Activated T-cell treated with anti-CD3 and anti-CD28 coated beads for 4 hours (primary cell): ENCODE measurements at places on chromosomes 16 and 17.

GRCh38 chr17:82961366-82962162 is 117.8 kb upstream of the METRNL start:
- no peak for DNase-seq

GRCh38 chr17:13647543-13648021 is 45.9 kb upstream of the HS3ST3A1 start:
- no peak for DNase-seq

DNA sequence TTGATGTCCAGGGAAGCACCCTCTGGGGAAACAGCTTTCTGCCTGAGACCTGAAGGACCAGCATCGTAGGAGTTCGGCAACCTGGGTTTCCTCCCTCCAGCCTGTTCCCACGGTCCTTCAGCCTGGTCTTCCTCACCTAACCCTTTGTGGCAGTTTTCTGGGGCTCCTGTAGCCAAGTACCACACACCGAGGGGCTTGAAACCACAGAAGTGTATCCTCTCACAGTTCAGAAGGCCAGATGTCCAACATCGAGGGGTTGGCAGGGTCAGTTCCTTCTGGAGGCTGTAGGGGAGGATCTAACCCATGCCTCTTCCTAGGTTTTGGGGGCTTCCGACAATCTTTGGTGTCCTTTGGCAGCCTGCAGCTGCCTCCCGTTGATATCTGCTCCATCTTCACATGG is 381.0 kb upstream of the TNRC6C start:
- DNase-seq: no peak

GRCh38 chr17:2982854-2983253 is 80.6 kb downstream of the OR1D5 start:
- no peak for DNase-seq

- no peak for DNase-seq
Observed at GRCh38 chr16:3085868-3086595, 13.1 kb downstream of the ZSCAN10 start.

GRCh38 chr17:37507111-37507510 is 17.4 kb downstream of the DUSP14 start:
- DNase-seq: no peak

- no peak for DNase-seq
Observed at GRCh38 chr17:42751628-42752027, 6.8 kb upstream of the EZH1 start.

GRCh38 chr16:21283521-21284289 is 5.6 kb upstream of the CRYM start:
- DNase-seq: no peak

DNA sequence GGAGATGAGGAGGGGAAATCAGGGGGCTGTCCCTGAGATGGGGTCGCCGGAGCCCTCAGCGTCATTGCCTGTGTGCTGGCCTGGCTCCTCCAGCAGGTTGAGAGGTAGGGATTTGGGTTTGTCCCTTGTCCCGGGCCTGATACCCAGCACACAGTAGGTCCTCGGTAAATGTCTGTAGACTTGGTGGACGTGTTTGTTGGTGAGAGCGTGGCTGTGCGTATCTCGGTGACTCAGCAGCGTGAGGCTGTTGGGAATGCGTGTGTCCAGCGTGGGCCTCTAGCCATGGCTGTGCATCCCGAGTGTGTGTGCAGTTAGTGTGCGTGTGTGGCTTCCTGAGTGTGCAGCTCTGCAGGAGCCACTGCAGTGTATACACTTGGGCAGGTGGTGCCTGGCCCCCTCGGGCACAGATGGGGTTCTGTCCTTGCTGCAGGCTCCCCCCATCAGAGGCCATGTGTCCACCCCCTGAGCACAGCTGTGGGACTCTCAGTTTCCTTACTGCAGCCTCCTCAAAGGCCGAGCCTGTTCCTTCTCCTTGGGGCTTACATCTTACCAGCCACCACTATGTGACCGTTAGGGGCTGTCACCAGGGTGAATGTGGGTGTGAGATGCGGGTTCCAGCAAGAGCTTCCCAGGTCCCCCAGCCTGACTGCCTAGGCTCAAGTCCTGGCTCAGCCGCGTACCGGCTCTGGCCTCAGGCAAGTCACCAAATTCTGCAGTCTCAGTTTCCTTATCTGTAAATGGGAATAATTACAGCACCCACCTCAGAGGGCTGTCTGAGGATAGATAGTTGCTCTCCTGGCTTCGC is 5.7 kb downstream of the NECAB2 start:
- DNase-seq: no peak

DNA sequence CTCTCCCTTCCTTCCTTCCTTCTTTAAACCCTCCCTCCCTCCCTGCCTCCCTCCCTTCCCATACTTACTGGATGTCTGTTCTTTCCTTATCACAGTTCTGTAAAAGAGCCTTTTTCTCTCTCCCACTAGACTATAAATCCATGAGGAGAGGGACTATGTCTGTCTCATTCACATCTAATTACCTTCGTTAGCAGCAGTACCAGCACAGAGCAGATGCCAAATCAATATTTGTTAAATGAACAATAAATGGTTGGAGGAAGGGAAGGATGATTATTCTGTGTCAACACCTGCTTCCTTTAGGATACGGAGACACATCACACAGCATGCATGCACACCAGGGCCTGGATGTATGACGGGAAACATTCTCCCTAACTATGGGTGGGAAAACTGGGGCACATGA is 94.2 kb downstream of the DNAH3 start:
- DNase-seq: no peak

DNA sequence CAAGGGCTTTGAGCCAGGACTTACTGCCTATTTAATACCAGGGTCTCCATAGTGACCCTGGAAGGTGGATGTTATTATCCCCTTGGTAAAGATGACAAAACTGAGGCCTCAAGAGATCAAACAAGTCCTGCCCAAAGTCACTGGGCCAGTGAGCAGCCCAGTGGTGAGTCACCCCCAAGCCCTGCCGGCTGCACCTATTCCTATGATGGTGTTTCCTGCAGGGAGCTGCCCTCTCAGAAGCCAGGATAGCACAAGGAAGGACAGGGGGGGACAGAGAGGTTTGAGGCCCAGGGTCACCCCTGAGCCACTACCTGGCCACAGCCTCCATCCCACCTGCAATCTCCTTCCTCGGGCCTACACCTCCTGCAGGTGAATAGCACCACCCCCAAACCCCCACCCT is 90.9 kb downstream of the SDK2 start:
- no peak for DNase-seq

DNA sequence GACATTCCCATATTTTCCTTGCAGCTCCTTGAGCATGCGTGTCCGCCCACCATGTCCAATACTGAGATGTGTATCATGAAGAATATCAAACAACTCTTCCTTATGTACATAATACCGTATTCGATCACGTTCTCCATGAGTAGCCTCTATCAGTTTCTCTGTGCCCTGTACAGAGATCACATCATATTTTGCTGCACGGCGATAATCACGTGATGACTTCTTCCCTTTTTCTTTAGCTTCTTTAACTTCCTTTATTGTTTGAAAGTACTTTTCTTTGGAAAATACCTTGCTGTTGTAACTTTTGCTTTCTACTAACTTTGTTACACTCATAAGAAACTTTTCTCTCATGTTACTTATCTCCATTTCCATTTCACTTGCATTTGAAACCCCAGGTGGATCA is 6.6 kb downstream of the KRABD2 start:
- no peak for DNase-seq

GRCh38 chr17:61251939-61252865 is 147.4 kb upstream of the TBX2 start:
- DNase-seq: peak; percentile 0

DNA sequence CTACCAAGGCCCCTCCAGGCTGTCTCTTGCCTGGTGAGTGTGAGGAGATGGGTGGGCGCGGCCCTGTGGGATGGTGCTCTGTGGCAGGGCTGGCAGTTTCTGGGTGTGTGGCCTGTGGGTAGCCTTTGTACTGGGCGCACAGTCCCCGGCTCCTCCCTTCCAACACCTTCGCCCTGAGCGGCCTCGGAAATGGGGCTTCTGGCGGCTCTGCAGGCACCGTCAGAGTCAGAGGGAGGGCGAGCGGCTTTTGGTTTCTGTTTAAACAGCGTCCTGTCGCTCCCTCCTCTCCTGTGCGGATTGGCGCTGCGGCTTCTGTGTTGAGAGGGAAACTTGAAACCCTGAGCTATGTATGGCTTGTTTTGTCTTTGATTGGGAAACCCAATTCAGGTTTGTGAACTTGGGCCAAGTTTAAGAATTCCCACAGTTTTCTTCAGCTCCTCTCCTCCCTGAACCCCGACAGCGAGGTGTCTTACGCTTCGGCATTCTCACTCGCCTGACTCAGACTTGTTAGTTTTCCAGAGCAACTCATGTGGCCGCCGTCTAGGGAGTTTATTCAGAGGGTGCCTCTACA is 8.3 kb upstream of the ZNF750 start:
- DNase-seq: no peak

DNA sequence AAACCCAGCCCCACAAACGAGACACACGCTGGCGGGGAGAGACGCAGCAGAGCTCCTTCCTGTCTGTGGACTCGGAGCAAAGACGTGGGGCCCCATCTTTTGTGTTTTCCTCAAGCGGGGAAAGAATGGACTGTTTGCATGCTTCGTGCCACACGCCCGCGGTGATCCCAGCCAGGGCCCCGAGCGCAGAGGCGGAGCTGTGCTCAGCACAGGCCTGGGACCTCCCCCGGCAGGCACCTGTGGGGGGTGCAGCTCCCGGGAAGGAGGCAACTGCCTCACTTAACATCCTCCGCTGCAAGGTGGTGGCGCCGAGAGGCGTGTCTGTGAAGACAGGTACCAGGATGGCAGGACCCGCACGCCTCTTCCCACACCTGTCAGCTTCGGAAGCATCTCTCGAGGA is 19.1 kb downstream of the TRARG1 start:
- peak; percentile 37 for DNase-seq

DNA sequence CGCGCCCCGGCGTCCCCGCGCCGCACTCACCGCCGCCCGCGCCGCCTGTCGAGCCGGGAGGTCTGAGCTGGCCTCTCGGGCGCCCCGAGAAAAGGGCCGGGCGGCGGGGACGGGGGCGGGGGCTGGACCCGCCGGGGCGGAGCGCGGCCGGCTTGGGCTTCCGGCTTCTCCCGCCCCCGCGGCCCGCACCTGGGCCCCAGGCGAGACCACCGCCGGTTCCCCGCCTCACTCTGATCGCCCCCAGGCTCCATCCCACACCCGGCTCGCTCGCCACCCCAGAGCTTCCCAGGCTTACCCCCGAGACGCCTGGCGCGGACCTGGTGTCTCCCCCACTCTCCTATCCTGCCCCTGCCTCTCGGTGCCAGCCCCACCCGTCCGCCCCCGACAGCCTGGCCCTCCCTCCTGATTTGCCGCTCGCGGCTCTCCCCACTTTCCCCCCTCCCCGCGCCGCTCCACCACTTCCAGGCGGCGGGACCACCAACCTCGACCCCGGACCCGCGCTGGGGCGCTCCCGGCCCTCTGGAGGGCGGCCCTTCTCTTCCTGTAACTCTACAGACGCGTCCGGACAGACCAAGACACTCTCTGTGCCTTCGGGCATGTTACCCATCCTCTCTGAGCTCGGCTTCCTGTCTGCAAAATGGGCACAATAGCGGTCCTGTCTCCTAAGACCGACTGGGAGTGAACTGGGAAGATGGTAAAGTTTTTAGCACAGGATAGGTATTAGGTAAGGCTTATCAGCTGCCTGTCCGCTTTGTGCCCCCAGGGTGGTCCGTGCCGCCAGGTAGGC is at the start of gene LITAF:
LITAF (minus strand) TSS at position 64 of the 787 bp plus-strand sequence. CDS start 30,189 bp downstream, outside the sequence.
- peak; percentile 40 for DNase-seq

DNA sequence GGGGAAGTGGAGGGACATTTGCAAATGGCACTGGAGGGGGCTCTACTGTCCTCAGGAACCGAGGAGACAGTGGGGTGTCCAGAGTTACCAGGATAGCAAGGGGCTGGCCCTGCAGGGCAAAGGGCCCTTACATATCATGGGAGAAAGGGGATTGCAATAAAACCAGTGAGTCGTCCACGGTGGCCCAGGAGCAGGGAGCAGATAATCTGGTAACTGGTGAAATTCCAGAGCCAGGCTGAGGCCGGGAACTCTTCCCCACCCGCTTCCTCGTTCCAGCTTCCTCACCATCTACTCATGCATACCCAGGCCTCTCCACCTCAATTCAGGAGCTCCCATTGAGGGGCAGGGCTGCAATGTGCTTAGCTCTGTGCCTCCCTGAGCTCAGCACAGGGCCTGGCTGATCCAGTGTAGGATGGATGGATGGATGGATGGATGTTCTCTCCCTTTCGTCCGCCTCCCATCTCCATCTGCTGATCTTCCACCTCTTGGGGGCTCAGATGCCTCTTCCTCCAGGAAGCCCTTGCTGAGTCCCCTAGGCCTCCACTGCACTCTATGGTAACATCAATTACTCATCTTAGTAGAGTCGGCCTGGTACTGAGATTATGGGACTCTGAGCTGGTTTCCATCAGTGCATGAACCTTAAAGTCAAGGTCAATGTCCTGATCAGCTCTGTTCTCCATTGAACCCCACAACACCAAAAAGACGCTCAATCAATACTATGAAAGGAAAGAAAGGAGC is 41.2 kb upstream of the NDRG4 start:
- no peak for DNase-seq

GRCh38 chr16:53234836-53235235 is 180.0 kb downstream of the CHD9 start:
- DNase-seq: no peak

GRCh38 chr17:55280212-55280611 is 15.5 kb downstream of the HLF start:
- no peak for DNase-seq

GRCh38 chr17:49496183-49496866 is 1.2 kb downstream of the NGFR start:
- DNase-seq: peak; percentile 76

DNA sequence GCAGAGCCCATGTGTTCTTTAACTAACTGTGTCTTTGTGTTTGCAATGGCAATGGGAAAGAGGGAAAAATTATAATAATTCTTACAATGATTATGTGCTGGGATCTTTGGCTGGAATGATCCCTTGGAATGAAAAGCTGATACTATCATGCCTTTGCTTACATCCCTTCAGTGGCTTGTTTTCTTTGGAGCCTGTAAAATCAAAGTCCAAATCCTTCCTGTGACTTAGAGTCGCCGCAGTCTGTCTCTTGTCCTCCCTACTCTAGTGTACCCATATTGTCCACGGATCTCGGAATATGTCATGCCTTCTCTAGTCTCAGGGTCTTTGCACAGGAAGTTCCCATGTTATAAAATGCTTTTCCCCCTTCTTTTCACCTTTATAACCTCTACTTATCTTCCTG is 111.7 kb upstream of the MAF start:
- no peak for DNase-seq

DNA sequence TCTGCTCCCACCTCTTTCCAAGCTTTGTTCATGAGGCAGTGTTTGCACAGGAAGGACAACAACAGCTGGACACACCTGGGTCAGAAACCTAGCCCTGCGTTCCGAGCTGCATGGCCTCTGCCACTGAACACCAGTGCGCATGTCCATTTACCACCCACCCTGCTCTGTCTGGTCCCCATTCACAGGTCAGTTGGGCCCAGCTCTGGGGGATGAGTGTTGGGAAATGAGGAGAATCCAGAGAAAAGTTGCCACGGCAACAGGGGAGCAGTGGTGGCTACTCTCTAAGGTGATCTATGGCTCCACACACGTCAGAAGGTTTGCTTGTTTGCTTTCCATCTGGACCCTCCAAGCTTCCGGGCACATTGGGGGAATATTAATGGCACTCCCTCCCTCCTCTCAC is 70.4 kb upstream of the ASIC2 start:
- DNase-seq: no peak

- no peak for DNase-seq
Observed at GRCh38 chr17:56676810-56677209, 83.3 kb downstream of the NOG start.

- DNase-seq: no peak
Observed at GRCh38 chr17:49746791-49747490, 17.0 kb downstream of the FAM117A start.

- no peak for DNase-seq
Observed at GRCh38 chr17:55261311-55261710, 3.4 kb upstream of the HLF start.

GRCh38 chr17:57412520-57413096 is 156.3 kb downstream of the MSI2 start:
- no peak for DNase-seq

GRCh38 chr17:3827124-3827773 is 18.8 kb downstream of the NCBP3 start:
- peak; percentile 68 for DNase-seq
